ENCODE measurements at places on chromosomes 3 and 15.

GRCh38 chr15:40043927-40044716, 5.1 kb upstream of the SRP14 start:
- no peak for DNase-seq

DNA sequence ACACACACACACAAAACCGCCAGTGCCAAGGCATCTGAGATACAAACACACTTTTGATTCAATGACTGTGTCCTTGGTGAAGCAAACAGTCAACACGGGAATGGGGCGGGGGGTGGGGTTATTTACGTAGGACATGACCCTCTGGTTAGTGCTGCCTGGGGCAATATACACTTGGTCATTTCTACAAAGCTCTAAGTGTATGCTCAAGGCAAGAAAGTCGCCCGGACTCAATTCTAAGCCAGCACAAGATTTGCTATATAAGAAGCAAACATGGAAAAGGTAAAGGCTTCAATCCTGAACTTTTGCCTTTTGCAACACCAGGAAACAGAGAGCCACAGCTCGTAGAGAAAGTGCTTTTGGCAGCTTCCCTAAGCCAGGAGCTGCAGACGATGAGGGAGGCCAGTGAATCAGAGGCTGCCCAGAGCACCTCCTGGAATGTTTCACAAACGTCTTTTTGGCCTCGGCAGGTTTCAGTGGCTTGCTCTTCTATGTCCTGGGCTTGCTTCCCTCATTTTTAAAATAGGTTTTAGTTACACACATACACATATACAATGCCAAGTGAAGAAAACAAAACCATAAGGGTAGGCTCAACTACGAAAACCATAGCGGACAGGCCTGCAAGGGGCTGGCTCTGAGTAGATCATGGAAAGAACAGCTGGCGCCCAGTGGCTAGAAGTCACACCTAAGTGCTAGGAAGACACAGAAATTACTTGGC, 73.6 kb downstream of the TM4SF4 start:
- DNase-seq: no peak

- no peak for DNase-seq
These were observed 182.1 kb downstream of the ARRDC4 start for GRCh38 chr15:98142572-98142971.

DNA sequence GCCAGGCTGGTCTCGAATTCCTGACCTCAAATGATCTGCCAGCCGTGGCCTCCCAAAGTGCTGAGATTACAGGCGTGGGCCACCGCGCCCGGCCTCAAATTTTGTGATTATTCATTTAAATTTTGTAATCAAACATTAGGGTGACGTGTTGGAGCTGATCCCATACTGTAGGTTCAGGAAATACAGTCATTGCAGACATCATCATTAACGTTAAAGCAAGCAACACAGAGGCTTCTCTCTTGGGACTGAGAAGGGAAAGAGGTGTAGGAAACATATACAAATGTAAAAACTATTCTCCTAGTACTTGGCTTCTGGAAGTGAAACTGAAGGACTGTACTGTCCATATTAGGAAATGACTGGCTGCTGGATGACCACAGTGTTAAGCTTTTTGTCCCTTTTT, 11.1 kb upstream of the ARID3B start:
- DNase-seq: no peak

- DNase-seq: no peak
These were observed 100.0 kb downstream of the LPP start for GRCh38 chr3:188253800-188254452.

DNA sequence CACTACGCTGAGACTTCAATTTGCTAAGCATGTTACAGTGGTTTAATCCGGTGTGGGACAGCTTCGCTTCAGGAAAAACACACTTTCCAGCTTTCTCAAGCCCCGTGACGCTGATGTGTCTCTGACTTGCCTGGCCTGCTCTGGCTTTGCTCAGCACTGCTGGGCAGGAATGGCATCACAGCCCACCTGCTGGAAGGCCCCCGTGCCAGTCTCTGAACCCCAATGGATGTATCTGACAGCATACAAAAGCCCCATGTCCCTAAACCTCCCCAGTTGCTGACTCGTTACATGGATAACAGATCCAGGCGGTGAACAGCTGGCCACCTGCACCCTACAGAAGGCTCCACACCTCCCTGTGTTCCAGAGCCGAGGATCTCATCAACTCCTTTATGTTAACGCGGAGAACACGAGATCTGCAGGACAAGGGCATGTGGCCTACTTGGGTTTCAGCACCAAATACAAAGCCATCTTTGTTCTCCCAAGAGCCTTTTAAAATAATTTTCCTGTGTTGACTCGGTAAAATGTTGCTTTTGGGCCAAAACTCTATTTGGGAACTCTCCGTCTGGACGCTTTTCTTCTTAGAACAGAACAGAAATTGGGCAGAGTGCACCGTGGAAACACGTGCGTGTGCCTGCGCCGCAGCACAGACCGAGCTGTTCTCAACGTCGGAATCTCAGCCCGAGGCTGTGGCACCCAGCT, 61.4 kb downstream of the ATP10A start:
- no peak for DNase-seq

DNA sequence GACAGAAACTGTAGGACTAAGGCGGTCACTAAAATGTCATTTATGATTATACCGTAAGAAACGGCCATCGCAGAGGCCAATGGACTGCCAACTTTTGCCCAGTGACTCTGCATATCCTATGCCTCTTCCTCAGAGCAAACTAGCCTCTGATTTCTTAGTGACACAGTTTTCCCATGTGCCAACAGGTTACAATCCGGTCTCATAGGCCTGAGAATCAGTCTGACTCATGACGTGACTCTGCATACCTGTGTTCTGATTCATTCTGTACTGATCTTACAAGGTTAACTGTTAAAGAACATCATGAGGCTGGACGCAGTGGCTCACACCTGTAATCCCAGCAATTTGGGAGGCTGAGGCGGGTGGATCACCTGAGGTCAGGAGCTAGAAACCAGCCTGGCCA, 17.8 kb downstream of the RUBCN start:
- DNase-seq: no peak

- DNase-seq: no peak
These were observed 24.6 kb downstream of the POLG start for GRCh38 chr15:89309993-89310392.

DNA sequence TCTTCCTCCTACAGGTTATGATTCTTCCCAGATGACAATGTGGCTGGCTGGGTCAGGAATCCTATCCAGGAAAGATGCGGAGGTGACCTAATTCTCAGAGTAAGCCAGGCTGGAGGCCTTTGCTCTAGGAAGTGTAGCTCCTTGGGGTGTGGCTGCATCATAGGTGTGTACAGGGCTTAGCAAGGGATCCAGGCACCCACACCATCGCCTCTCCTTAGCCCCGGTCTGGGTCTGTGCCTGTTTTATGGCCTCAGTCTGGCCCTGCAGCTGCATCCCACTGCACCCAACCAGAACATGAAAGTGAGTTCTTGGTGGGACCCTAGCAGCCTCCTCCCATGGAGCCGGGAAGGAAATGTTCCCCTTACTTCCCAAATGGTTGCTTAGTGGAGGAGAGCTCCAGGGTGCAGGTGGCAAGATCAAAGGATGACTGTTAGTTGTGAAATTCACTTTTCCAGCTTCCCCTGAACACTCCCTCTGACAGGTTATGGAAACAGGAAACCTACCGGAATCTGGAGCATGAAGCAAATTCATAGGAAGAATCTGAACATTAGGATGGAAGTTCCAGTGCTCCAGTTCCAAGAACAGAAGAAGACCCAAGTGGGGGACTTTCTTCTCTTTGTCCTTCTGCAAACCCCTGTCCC, 2.7 kb upstream of the AMOTL2 start:
- no peak for DNase-seq

DNA sequence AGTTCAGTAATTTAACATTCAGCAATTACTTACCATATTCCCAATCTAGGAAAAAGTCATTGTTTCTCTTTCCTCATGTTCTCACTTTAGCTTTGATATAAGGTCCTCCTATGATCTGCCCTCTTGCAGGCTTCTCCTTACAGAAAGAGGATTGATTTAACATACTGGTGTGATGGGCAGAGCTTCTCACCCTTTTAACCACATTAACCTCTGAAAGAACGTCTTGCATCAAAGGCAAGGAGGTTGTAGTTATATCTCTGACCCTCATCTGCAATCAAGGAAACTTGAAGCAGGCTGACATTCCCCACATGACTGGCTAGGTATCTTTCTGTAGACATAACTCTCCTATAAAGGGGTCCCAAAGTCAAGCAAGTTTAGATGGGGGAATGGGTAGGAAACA, 39.5 kb downstream of the BTLA start:
- no peak for DNase-seq

GRCh38 chr15:72154316-72154715, 36.1 kb downstream of the SENP8 start:
- DNase-seq: no peak

DNA sequence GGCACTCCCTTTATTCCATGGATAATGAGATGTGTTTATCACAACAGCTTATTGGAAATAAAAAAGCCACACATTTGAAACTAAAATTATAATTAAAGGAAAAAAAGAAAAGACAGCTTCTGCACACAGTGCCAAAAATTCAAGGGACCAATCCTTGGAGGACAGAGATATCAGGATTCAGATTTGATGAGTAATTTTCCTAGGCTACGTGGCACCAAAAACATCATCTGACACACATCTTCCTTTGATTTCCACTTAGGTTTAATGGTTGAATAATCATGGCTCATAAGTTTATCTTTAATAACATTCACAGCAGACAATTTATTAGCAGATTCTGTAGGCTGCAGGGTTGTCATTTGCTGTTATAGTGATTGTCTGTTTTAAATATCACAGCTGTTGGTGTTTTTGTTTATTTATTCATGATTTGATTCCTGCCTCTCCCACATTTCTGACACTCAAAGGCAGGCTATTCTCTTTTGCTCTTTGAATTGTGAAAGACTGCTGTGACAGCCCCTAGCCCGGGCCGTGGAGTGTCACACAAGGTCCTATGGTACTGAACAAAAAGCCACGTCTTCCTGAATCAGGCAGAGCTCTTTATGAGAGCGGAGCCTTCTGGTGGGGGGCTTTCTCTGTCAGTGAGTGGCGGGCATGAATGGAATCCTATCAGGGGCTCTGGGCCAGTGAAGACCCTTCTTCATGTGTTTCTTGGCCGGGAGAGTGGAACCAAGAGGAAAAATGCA, 708.5 kb downstream of the SQOR start:
- no peak for DNase-seq

DNA sequence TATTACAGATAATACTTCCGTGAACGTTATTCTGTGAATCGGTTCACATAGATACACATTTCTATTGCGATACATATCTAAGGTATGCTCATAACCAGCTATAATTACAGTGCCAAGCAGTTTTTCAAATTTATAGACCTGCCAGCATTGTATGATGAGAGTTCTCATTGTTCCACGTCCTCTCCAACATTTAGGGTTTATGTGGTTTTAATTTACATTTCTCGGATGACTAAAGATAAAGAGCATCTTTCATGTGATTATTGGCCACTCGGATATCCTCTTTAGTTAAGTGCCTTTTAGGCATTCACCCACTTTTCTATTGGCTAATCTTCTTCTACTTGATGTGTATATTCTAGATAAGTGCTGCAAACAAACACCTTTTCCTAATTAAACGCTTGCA, 134.7 kb upstream of the CCDC54 start:
- peak; percentile 63 for DNase-seq

DNA sequence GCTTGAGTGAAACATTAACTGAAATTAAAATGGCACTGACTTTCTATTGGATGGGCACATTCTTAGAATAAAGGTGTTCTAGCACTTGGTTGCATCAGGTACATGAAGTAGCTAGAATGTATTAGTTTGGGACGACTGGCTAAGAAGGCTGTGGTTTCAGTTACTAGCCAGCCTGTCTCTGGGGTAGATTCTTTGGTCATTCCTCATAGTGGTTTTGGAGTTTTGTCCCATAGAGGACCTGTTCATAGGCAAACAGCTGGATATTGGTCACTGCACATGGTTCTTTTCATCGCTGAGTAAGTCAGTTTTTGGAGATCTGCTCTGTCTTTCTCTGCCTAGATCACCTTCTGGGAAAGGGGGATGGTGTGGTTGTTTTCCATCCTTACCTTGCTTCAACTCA, 55.3 kb downstream of the ADAMTSL3 start:
- DNase-seq: no peak

DNA sequence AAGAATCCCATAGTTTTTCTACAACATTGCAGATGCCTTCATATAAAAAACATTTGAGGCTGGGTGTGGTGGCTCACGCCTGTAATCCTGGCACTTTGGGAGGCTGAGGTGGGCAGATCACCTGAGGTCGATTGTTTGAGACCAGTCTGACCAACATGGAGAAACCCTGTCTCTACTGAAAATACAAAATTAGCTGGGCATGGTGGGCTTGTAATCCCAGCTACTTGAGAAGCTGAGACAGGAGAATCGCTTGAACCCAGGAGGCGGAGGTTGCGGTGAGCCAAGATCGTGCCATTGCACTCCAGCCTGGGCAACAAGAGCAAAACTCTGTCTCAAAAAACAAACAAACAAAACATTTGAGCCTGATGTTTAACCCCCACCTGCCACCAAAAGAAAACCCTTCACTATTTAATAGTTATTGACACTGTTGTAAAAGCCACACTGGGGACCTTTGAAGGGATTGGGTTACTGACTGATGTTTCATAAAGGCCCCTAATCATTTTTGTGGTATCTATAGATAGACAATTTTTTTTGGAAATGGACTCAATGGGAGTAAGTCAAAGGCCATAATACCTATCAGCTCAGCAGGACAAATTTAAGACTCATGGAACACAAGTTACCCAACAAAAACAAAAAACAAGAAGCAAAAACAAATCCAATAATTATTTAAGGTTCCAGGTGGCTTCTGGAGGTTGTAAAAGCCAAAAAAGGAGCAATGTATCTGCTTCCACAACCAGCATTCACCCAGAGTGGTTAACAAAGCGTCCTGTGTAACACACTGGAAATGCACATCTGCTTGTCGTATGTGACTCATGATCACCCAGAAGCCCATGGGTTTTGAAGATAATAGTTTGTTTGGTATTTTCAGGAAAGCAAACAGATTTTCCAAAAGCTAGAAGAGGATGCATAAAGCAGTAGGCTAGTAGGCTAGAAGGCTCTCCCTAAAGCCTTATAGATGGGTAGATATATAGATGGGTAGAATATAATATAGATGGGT, 41.2 kb downstream of the CDCP1 start:
- DNase-seq: no peak

DNA sequence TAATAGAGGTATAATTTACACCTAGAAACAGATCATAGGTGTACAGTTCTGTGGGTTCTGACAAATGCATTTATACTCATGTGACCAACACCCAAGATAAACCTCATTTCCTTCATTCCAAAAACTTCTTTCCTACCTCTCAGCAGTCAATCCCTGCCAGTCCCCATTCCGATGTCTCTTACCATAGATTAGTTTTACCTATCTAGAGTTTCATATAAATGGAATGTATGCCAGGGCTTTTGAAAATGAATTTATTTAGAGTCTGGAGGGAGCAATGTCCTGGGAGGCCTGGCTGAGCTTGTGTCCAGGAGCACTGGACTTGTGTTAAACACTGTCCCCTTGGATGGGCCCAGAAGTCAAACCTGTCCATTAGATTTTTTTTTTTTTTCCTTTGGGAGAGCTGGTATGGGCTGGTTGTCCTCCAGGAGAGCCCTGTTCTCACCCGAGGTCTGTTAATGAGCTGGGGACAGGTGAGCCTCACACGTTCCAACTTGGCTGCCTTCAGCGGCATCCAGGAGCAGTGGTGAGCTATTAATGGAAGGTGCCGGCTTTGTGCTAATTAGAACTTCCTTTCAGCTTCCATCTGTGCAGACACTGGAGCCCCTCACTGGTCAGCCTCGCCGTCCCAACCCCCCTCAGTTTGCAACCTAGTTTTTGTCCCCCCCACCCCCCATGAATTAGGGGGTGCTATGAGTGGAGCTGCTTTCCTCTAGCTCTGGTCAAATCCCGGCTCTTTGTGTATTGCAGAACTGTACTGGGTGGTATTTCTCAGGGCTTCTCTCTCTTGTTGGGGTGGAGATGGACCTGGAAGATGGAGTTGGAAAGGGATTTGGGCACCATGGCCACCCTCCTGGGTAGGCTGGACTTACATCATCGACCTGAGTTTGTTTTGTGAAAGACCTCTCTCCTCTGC, 40.7 kb upstream of the POLG start:
- DNase-seq: no peak

Data from NCI-H187 treated with DMSO at 0.1 percent for 48 hours (cell line).